K562 (cell line): ENCODE measurements at places on chromosomes 2 and 18. TPM values are rescaled to one million over a fixed set of nuclear protein-coding genes. Genes with fewer than 3 reads are reported as not detected.

DNA sequence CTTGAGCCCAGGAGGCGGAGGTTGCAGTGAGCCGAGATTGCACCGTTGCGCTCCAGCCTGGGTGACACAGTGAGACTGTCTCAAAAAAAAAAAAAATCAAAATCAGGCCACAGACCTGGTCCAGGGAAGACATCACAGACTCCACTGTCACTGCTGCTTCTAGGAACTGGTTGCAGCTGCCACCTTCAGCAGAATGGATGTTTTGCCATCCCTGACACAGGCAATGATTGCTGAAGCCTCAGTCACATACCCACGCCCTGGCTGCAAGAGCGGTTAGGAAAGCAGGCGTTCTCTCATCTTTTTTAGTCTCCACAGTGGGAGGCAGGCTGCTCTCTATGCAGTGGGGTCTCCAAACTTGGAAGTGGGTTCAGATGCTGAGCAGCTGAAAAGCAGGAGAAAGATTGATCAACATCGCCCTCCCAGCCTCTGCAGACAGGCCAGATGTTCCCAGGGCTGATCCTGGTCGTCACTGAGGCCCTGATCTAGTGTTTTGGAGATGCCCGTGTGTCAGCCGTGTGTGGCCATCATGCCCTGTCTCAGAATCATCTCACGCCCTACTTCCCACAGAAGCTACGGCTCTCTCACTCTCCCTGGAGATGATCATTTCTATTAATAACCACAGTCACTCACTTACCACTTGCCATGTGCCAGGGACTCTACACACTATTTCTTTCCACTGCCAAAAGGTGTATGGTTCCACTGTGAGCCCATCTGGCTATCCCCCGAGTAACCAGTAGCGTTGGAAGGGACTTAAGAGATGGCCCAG, 91.8 kb downstream of the PLB1 start:
- DNase-seq, result no peak

DNA sequence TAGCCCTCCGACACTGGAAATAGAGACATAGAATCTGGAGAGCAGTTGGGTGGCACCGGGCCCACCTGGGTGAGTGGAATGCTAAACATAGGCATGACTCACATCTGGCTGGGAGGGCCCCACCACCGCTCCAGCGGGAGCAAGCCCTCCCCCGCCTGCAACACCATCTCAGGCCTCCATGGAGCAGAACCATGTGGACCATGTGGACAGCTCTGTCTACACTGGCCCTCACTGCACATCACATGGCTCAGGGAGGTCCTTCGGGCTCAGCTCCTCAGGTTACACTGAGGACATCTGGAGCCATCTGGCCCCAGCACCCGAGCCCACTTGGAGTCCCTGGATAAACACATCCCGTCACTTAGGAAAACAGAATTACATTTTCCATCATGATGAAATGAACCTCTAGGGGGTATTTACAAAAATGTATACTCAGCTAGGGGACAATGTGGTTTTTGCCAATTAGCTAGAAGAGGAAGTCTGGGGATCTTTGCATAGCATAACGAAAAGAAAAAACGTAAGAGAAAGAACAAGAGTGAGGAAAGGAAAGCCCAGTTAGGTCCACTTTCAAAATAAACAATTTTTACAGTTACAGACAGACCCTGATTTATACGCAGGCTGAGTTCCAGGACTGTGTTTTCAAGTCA, 30.7 kb upstream of the MLPH start:
- no peak for DNase-seq

DNA sequence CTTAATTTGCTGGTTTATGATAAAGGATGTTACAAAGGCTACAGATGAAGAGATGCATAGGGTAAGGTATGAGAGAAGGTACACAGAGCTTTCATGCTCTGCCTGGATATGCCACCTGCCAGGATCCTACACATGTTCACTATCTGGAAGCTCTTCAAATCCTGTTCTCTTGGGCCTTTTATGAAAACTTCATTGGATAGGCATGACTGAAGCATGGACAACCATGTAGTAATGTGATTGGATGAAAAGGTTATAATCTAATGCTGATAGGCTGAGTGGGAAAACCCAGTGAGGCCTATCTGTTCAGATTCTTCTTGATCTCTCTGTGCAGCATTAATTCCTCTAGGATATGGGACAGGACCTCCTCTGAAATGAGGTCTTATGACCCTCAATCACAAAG, 26.8 kb downstream of the HNMT start:
- DNase-seq, result no peak

DNA sequence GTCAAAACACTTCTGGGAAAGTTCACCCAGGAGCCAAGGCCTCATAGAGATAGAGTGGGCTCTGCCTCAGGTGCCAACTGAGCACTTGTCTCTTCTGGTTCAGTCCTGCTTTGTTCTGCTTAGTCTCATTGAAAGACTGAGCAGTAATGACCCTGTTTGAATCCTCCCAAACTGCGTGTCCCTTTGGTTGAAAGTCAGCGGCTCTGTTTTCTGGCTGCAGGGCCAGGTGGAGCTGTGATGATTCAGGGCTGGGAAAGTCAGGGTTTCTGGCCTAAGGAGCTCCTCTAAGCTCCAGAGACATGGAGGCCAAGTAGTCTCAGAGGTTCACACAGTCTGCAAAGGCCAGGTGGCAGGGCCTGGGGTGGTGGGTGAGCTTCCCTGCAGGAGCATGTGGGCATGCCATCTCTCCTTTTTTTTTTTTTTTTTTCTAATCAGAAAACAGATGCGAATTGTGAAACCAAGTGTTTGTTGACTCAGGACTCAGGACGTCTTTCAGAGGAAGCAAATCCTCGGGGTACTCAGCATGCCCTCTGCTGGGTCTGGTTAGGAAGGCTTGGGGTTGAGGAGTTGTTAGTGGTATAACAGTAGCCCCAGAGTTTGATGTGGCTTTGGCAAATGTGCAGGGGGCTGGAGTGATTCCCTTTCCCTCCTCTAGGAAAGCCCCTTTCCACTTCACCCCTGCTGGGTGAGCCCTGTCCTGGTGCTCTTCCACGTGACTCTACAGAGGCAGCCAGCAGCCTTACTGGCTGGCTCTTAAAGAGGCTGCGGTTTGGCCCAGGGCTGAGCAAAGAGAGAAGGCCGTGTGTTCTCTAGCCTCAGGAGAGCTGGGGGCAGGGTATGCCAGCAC, 38.3 kb downstream of the TMEM17 start:
- no peak for DNase-seq

Gene SCYGR2
- not detected in 2 replicates for total RNA-seq

- DNase-seq, result no peak
Measured at GRCh38 chr2:98522854-98523253, 78.2 kb downstream of the INPP4A start.

Gene PJVK
- total RNA-seq, result 0.78 and 0.87 TPM in 2 replicates

- DNase-seq, result no peak
Measured at GRCh38 chr2:9050122-9050809, 46.8 kb upstream of the MBOAT2 start.

DNA sequence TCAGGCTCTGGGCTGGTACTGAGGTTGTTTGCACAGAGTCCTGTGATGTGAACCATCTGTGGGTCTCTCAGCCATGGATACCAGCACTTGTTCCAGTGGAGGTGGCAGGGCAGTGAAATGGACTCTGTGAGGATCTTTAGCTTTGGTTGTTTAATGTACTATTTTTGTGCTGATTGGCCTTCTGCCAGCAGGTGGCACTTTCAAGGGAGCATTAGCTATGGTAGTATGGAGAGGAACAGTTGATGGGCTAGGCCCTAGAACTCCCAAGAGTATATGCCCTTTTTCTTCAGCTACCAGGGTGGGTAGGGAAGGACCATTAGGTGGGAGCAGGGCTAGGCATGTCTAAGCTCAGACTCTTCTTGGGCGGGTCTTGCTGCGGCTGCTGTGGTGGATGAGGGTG, 257.0 kb upstream of the GYPC start:
- DNase-seq, result no peak
